ENCODE measurements at places on chromosomes 5 and 9.

DNA sequence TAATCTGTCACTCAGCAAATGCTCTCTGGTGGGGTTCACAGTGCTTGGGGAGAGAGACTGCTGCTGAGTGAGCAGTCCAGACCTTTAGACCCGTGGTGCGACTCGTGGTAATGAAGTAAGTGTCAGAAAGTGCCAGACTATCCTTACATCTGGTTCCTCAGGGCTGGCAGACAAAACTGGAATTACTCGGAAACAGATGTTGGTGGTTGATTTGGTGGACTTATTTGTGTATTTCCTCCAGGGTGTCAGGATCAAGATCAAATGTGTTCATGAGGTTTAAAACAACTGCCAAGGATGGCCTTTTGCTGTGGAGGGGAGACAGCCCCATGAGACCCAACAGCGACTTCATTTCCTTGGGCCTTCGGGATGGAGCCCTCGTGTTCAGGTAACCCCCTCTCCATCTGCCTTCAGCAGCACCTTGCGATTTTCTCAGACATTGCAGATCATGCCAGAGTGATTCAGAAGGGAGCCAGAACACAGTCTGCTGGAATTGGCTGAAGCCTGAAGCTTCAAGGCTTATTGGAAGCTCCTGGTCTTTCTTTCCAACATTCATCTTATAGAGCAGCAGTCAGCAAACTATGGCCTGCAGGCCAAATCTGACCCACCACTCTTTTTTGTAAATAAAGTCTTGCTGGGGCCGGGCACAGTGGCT lies 105.2 kb downstream of the LIFR start:
- peaks cover 5% of the 10 kb centered on the region for H3K4me1 ChIP-seq
- no peak for DNase-seq
- no peaks in the 10 kb centered on the region for H3K27me3 ChIP-seq
- H3K36me3 ChIP-seq, result no peaks in the 10 kb centered on the region

GRCh38 chr5:69531406-69531801 lies 28.6 kb upstream of the GTF2H2C start:
- peak overlapping the region; percentile 13 for H3K27ac ChIP-seq
- no peaks in the 10 kb centered on the region for H3K27me3 ChIP-seq
- DNase-seq, result no peak
- H3K4me3 ChIP-seq, result no peak overlapping the region

- peak; percentile 53 for DNase-seq
- peak overlapping the region; percentile 94 for H3K4me3 ChIP-seq
- H3K36me3 ChIP-seq, result peaks cover 17% of the 10 kb centered on the region
These were observed 694 bp downstream of the RMI1 start for GRCh38 chr9:83981126-83981871.

- H3K4me3 ChIP-seq, result no peak overlapping the region
- H3K27me3 ChIP-seq, result peaks cover 36% of the 10 kb centered on the region
- peaks cover 55% of the 10 kb centered on the region for H3K4me1 ChIP-seq
These were observed 118.5 kb upstream of the ERCC6L2 start for GRCh38 chr9:95756986-95757385.

DNA sequence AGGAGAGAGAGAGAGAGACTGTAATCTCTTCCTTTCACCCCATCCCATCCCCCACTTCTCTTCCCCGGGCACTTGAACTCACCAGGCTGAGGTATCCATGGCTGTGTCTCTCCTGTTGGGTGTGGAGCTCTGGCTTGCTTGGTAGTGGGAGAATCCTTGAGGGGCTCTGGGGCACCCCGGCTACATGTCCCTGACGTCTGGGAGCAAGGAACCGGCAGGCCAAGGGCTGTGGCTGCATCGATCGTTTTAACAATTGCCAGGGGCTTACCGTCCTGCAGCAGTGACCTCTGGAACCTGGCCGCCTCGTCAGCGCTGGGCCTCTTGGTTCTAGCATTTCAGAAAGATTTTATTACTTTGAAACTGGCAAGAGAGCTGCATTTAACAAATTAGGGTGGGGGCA lies 30.0 kb downstream of the FGF18 start:
- H3K27ac ChIP-seq, result no peak overlapping the region
- peaks cover 12% of the 10 kb centered on the region for H3K4me1 ChIP-seq
- no peaks in the 10 kb centered on the region for H3K36me3 ChIP-seq
- DNase-seq, result no peak

DNA sequence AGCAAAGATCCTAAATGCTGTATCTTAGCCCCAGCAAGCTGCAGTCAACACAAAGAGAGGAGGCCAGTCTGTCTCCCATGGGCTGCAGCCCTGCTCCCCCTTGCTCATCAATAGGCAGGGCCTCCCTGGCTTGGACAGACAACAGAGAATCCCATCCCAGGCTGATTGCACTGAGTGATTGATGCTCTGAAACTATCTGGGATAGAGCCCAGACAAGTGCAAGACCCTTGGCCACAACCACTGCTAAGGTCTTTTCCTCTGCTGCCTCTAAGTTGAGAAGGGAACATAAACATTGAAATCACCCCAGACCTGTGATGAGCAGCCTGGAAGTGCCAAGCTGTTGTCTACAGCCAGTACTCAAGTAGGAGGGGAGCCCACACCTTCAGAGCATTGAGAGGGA lies 661.0 kb upstream of the CDH18 start:
- no peak for DNase-seq
- H3K4me3 ChIP-seq, result no peak overlapping the region
- peaks cover 10% of the 10 kb centered on the region for H3K4me1 ChIP-seq
- no peaks in the 10 kb centered on the region for H3K36me3 ChIP-seq

DNA sequence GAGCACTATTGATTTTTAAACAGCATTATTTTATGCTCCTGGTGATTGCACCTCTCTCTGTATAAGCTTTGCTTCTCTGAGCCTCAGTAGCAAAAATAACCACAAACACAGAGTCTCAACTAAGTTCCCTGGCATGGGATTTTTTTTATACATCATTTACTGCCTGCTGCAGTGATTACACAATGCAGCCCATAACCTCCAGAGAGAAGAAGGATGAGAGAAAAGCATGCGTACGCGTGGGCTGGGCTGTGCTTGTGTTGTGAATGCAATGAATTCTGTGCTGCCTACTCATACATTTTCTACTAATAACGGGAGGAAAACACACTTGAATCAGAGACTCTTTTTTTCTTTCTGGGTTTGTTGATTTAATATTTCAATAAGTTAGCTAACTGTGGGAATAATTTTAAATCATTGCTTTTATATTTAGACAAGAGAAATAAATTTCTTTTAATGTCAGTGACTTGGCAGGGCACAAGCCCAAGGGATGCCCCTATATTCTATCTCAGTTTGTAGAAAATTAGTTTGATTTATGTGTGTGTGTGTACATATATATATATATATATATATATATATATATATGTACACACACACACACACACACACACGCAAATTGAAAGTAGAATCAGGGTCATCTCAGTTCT lies 351.5 kb downstream of the MED10 start:
- no peak overlapping the region for H3K4me3 ChIP-seq
- H3K27ac ChIP-seq, result no peak overlapping the region
- H3K36me3 ChIP-seq, result no peaks in the 10 kb centered on the region

DNA sequence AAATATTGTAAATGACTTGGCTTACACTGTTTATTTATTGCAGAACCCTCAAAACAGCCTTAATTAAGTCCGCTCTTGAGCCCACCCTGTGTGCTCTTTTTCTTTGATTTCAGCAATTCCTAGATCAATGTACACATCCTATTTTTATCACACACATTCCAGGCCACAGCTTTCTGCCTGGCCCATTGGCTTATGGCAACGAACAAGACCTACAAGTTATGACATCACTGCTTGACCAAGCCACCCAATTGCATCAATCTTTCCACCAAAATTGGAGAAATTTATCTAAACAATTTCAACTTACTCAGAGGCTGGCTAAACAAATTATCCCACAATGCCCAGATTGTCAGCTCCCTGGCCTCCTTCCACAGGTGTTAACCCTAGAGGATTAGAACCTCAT lies 158.4 kb downstream of the CPLANE1 start:
- no peaks in the 10 kb centered on the region for H3K36me3 ChIP-seq
- DNase-seq, result no peak
- peaks cover 19% of the 10 kb centered on the region for H3K4me1 ChIP-seq
- H3K27ac ChIP-seq, result peak overlapping the region; percentile 4
- H3K27me3 ChIP-seq, result no peaks in the 10 kb centered on the region

- no peak overlapping the region for H3K27ac ChIP-seq
- H3K27me3 ChIP-seq, result no peaks in the 10 kb centered on the region
- no peak for DNase-seq
- H3K4me1 ChIP-seq, result peaks cover 10% of the 10 kb centered on the region
- no peak overlapping the region for H3K4me3 ChIP-seq
These were observed 14.9 kb downstream of the BRD3 start for GRCh38 chr9:134052941-134053340.

DNA sequence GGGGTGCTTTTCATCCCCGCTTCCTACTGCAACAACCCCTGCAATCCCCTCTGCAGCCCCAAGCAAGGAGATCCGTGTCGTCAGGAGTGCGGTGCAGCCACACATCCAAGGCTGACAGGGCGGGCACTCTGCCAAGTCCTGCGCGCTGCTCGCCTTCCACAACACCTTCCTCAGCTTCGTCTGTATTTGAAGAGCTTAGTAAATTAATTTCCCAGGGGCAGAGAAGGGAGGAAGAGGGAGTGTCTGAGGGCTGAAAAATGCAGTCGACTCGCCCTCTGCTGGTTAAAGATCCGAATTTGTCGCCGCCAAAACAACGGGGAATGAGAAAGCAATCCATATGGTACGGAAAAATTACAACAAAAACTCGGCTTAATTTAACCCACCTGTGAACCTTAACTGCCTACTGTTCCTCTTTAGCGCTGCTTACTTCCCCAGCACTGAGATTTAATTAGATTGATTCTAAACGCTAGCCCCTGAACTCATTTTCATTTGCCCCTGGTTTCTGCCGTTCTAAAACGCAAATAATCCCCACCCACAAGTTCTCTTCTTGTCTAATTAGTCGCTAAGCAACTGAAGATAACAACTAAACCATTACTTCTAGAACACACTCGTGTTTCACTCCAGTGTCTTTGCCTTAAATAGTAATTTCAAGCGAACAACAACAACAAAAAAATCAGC lies 10.9 kb upstream of the PCDHB1 start:
- H3K27me3 ChIP-seq, result peaks cover 36% of the 10 kb centered on the region
- peak; percentile 83 for DNase-seq
- H3K36me3 ChIP-seq, result no peaks in the 10 kb centered on the region
- peak overlapping the region; percentile 74 for H3K4me3 ChIP-seq

DNA sequence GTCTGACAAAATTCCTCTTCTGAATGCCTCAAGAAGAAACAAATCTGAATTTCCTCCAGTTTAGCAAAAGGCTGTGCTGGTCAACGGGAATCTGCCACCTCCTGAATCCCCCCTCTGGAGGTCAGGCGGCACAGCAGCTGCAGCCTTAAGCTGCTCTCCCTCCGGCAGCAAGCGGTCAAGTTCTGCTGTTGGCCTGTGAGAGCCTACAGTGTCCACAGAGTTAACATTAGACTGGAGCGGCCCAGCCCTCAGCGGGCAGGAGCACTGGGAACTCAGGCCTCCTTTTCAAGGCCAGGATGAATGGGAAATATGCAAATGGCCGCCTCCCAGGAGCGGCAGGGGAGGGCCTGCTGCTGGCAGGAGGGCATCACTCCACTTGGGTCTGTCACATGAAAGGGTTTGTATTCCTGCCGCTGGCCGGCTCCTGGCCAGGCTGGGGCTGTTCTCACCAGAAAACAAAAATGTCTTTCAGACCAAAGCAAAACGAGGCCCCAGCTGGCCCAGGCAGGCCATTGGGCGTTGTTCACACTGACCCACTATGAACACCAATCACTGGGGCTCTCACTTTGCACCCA lies 8.2 kb downstream of the ACSL6 start:
- H3K27ac ChIP-seq, result no peak overlapping the region
- H3K4me1 ChIP-seq, result peaks cover 24% of the 10 kb centered on the region
- peak; percentile 76 for DNase-seq
- no peaks in the 10 kb centered on the region for H3K36me3 ChIP-seq

DNA sequence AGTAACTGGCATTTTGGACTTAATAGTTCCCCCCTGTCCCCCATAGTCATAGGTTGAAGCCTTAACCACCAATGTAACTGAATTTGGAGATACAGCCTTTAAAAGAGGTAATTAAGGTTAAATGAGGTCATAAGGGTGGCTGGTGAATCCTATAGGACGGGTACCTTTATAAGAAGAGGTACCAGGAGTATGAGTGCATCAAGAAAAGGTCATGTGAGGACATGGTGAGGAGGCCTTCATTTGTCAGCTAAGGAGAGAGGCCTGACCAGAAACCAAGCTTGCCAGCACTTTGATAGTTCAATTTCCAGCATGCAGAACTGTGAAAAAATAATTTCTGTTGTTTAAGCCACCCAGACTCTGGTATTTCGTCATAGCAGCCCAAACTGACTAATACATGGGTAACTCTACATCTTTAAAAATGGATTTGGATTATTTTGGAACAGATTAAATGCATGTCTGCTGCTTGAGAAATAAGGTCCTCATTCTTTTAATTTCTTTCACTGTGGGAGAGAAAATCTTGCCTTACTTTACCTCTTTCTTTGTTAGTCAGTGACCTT lies 9.7 kb downstream of the RASA1 start:
- no peaks in the 10 kb centered on the region for H3K27me3 ChIP-seq
- peaks cover 10% of the 10 kb centered on the region for H3K36me3 ChIP-seq
- no peak overlapping the region for H3K27ac ChIP-seq
- DNase-seq, result no peak
- H3K4me1 ChIP-seq, result no peaks in the 10 kb centered on the region

- peaks cover 9% of the 10 kb centered on the region for H3K4me1 ChIP-seq
- H3K4me3 ChIP-seq, result no peak overlapping the region
These were observed 2.6 kb upstream of the F2RL1 start for GRCh38 chr5:76816110-76816831.

GRCh38 chr5:181028032-181028819 lies 11.8 kb upstream of the BTNL9 start:
- peak overlapping the region; percentile 37 for H3K4me3 ChIP-seq
- DNase-seq, result peak; percentile 38
- peaks cover 26% of the 10 kb centered on the region for H3K27me3 ChIP-seq
- no peaks in the 10 kb centered on the region for H3K36me3 ChIP-seq
- no peak overlapping the region for H3K27ac ChIP-seq

DNA sequence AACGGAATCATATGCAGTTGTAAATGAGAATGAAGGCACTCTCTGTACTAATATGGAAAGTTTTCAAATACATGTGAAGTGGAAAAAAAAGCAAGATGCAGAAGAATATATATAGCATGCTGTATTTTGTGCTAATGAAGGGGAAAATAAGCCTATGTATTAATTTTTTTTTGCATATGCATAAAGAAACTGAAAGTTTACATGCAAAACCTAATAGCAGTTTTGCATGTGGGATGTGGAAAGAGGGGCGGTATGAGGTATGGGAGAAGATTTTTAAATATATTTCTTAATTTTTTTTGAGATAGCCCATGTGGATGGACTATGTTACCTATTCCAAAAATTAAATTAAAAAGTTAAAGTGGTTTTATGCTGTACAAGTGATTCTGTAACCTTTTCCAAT lies 83.7 kb upstream of the IL12B start:
- no peaks in the 10 kb centered on the region for H3K36me3 ChIP-seq
- no peak overlapping the region for H3K4me3 ChIP-seq
- H3K4me1 ChIP-seq, result no peaks in the 10 kb centered on the region
- H3K27me3 ChIP-seq, result no peaks in the 10 kb centered on the region
- no peak for DNase-seq
- H3K27ac ChIP-seq, result no peak overlapping the region

- DNase-seq, result no peak
- H3K27ac ChIP-seq, result no peak overlapping the region
- H3K27me3 ChIP-seq, result no peaks in the 10 kb centered on the region
- H3K36me3 ChIP-seq, result no peaks in the 10 kb centered on the region
- H3K4me3 ChIP-seq, result no peak overlapping the region
These were observed 139.4 kb downstream of the EFNA5 start for GRCh38 chr5:107531308-107531707.
